ENCODE measurements at places on chromosomes 16 and 17.
A peak's percentile ranks its signal among the peaks of the same experiment; 100 is the strongest.

DNA sequence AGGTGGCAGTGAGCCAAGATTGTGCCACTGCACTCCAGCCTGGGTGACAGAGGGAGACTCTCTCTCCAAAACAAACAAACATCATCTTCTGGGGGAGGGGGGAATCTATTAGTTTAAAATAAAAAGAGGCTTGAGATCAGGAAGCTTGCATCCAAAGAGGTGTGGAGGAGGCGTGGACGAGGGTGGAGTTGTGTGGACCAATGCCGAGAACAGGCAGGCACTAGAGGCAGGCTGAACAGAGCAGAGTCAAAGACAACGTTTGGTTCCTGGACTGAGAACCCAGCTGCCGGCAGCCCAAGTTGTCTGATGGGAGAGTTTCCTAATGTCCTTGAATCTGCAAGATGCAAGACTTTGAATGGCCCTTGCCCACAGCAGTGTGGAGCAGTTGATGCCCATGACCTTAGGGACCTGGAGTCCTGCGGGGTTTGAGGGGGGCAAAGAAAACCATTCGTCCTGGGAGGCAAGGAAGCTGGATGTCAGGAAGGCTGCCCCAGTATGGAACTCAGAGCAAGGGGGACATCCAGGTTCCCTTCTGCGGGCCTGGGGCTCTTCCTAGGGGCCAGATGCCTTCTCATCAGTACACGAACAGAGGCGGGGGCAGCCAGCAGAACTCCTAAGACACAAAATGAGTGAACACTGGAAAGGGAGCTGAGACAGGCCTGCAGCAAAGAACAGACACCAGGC, 9.2 kb downstream of the TBC1D16 start:
- no peak for DNase-seq

GRCh38 chr17:40100669-40101366, 429 bp upstream of the NR1D1 start:
- peak; percentile 66 for DNase-seq

- no peak for DNase-seq
Observed at GRCh38 chr17:14693382-14693781, 392.5 kb downstream of the HS3ST3B1 start.

DNA sequence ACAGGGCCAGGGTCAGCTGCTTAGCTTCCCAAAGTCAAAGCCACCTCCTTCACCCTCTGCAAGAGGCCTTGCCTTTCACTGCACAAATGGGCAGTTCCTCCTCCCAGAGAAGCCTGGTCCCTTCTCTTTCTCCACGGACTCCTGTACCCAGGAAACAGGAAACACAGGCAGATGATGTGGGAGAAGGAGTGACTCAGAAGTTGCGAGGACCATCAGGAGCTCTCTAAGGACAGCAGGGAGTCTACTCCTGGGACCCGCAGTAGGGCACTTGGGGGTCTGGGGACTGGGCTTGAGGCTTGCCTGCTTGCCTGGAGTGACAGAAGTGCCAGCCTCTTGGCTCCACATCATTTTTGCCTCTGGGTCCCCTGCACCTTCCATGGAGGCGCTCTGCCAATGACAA, 47.4 kb upstream of the KSR1 start:
- no peak for DNase-seq

DNA sequence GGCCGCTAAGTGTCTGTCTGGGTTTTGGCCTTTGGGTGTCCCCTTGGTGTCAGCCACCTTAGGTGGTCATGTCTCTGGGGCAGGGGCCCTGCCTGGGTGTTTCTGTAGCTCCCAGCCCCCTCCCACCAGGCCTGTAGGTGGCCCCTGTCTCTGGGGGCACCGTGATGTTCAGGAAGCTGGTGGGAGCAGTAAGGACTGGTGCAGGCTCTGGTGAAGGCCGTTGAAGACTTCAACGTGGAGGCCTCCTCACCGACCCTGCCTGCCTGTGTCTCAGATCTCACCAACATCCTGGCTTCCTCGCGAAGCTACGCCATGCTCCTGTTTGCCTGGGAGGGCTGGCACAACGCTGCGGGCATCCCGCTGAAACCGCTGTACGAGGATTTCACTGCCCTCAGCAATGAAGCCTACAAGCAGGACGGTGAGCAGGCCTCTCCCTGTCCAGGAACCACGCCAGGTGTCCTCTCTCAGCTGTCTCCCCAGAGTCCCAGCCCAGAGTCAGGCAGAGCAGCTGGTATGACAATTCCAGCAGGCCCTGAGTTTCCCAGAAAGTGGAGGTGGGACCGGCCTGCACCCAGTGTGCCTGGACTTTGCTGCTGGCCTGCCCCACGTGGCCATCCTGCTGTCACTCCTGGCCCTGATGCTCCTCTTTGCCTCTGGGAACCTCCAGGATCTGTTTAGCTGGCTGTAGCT, 2.8 kb downstream of the ACE start:
- no peak for DNase-seq

- peak; percentile 25 for DNase-seq
Observed at GRCh38 chr17:36705874-36706731, 104.7 kb downstream of the MRM1 start.

- DNase-seq, result no peak
Observed at GRCh38 chr16:77062878-77063675, 127.9 kb upstream of the MON1B start.

DNA sequence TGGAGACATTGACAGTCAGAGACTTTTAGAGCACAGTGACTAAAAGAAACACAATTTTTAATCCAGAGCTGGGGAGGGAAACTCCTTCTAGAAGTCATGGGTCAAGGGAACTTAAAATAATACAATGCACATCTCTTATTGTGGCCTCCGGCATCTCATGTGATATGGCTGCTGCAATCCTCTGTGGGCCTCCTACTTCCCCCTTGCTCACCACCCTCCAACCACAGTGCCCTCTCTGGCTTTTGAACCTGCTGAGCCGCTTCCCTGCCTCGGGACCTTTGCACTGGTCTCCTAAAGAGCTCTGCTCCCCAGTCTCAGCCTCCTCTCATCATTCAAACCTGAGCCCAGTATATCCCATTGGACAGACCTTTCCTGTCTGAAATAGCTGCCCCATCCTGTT, 47.6 kb downstream of the HS3ST2 start:
- no peak for DNase-seq

GRCh38 chr17:75693500-75694481, 26.7 kb downstream of the SAP30BP start:
- no peak for DNase-seq

- peak; percentile 10 for DNase-seq
Observed at GRCh38 chr17:43880420-43880991, 26.8 kb downstream of the MPP2 start.

Data from activated naive CD4-positive, alpha-beta T cell (primary cell).